ENCODE measurements at places on chromosomes 1 and 21.

GRCh38 chr1:21552715-21553114 lies 43.5 kb downstream of the ALPL start:
- DNase-seq, result peak; percentile 33

DNA sequence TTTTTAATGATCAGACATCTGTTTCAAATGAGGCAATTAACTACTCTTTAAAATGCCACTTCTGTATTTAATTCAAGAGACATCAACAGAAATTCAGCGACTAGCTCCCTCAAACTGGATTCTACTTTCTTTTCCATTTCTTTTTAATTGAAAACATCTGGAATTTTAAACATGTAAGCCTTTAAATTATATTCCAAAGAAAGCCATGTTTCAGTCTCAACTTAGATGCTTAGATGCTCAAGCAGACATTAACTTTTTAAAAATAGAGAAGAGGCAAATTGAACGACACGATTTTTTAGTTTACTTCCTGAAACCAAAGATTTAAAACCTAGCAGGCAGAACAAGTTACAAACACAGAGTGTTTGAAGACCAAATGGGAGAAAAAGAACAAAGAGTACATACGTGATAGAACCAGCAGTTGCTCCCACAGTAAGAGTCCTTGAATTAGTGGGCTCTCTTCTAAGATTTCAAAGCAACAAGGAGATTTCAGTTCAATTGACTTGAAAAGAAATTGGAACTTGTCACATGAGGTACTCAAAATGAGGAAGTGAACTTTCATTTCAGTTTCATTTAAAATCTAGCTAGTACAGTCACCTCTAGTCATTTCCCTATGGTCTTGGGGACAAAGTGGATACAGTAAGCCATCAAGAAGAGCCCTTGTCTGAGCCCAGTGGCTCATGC lies at the start of gene CTSS:
CTSS (minus strand) TSS at position 483 of the 681 bp plus-strand sequence. CDS start 1,015 bp downstream, outside the sequence.
- peak; percentile 45 for DNase-seq

GRCh38 chr1:111204983-111205713 lies 4.7 kb upstream of the DENND2D start:
- DNase-seq, result no peak

GRCh38 chr1:37866491-37866890 lies 7.1 kb upstream of the MTF1 start:
- no peak for DNase-seq

- DNase-seq, result no peak
These were observed 43.8 kb upstream of the DMBX1 start for GRCh38 chr1:46445773-46446256.

Data from lung (tissue), 17 donors.